Astrocyte of the hippocampus (primary cell): ENCODE measurements at places on chromosomes 5 and 9.
A peak's percentile ranks its signal among the peaks of the same experiment; 100 is the strongest.

- peak; percentile 28 for DNase-seq
Measured at GRCh38 chr5:26700759-26701384, 337.5 kb downstream of the CDH9 start.

- no peak for DNase-seq
Measured at GRCh38 chr5:178310130-178310865, 77.7 kb upstream of the PHYKPL start.

- DNase-seq: no peak
Measured at GRCh38 chr9:26658476-26658875, 234.1 kb downstream of the CAAP1 start.

DNA sequence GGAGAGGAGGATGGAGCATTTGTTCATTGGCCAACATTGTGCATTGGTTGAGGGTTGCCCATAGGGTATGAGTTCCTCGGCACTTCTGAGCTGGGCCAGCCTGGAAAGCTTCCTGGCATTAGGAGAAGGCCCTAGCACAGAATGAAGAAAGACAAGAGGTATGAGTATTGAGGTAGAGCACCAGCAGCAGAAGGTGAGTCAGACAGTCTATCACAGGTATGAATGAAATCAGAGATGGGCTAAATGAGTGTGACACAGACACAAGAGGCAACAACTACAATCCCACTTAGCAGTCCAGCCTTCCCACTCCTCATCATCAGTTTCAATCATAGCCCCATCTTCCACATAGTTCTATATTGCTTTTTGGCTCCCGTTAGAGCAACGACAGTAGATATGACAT is 25.4 kb upstream of the TGFBR1 start:
- no peak for DNase-seq

DNA sequence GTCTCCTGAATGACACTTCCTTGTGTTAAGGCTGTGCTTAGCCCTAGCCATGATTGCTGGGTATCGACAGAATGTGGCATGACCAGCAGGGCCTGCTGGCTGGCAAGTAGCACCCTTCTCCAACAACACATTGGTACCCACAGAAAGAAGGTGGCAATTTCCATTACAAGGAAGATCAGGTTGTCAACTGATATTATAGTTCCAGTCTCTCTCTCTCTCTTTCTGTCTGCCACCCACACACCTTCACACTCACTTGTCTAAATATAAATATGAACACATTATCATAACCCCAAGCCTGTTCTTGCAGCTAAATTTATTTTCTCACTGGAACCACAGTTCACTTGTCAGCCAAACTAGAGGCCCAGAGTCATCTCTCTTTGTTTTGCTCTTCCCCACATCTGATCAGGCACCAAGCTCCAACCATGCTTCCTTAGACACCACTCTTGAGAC is 408.1 kb upstream of the PIK3R1 start:
- DNase-seq: no peak

DNA sequence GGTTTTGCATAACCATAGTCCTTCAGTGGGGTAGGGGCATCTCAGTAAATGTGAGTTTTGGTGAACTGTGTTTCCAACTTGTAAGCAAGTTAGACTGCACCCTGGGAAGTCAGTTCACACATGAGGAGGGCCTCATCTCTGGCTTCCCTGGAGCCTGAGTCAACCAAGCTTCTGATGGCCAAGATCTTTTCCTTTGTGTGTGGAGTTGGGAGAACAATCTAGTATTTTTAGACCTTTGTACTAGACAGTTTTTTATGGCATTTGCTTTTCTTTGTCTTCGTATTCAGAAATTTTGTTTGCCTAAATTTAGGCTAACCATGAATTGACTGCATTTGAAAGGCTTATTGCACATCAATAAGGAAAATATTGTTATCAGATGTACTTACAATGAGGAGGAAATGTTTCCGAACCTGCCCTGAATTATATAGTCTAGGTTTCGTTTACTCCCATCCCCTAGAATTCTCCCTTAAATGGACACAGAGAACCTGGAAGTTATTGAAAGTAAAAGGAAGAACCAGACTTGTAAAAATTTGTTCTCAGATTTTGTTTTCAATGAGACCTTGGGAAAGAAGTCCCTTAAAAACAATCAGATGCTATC is 204.6 kb downstream of the AOPEP start:
- no peak for DNase-seq

DNA sequence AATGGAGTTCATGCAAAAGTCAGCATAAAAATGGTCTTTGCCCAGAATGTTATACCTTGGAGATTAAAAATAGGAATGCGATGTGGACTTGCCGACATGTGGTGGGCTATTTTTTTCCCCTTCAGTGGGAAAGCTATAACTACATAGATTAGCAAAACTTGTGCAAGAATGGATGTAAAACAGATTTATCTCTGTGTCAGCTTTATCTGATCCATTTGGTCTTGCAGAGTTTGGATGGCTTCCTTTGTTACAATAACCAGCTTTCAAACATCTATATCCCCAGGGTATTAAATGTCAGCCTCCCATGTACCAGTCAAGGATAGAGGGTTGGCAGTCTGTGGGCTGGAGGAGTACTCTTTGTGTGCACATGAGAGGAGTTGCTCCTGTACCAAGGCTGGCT is 284.9 kb downstream of the TMEM38B start:
- DNase-seq: no peak

GRCh38 chr5:181246276-181247049 is 2.8 kb upstream of the RACK1 start:
- DNase-seq: peak; percentile 94

GRCh38 chr5:171826132-171826531 is 40.5 kb downstream of the SMIM23 start:
- peak; percentile 63 for DNase-seq

GRCh38 chr9:100549048-100549447 is 28.8 kb upstream of the CAVIN4 start:
- DNase-seq: no peak

DNA sequence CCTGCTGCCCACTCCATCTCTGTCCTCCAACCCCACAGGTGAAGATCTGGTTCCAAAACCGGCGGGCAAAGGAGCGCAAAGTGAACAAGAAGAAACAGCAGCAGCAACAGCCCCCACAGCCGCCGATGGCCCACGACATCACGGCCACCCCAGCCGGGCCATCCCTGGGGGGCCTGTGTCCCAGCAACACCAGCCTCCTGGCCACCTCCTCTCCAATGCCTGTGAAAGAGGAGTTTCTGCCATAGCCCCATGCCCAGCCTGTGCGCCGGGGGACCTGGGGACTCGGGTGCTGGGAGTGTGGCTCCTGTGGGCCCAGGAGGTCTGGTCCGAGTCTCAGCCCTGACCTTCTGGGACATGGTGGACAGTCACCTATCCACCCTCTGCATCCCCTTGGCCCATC is 6.4 kb upstream of the SLC6A7 start:
- DNase-seq: no peak

- DNase-seq: no peak
Measured at GRCh38 chr5:16549491-16550206, 67.1 kb downstream of the RETREG1 start.

GRCh38 chr9:111966124-111966723 is 69.6 kb downstream of the UGCG start:
- no peak for DNase-seq
